ENCODE measurements at places on chromosomes 7 and 10.

GRCh38 chr7:76383089-76383944 is 24.5 kb upstream of the YWHAG start:
- peak; percentile 32 for DNase-seq

GRCh38 chr7:10483671-10484070 is 490.0 kb upstream of the PHF14 start:
- no peak for DNase-seq

DNA sequence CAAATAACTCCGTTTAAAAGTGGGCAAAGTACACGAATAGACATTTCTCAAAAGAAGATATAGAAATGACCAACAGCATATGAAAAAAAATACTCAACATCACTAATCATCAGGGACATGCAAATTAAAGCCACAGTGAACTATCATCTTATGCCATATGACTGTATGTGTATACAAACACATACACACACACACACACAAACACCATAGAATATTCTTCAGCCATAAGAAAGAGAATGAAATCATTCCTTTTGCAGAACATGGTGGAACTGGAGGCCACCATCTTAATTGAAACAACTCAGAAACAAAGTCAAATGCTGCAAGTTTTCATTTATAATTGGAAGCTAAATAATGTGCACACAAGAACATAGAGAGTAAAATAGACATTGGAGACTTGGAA is 1019.4 kb downstream of the KCNMA1 start:
- no peak for DNase-seq

- DNase-seq: no peak
These were observed 11.9 kb upstream of the HOXA13 start for GRCh38 chr7:27211764-27212204.

- DNase-seq: no peak
These were observed 2.8 kb downstream of the KCTD7 start for GRCh38 chr7:66631471-66631870.

GRCh38 chr10:28592953-28593352 is 60.0 kb downstream of the WAC start:
- DNase-seq: peak; percentile 45

DNA sequence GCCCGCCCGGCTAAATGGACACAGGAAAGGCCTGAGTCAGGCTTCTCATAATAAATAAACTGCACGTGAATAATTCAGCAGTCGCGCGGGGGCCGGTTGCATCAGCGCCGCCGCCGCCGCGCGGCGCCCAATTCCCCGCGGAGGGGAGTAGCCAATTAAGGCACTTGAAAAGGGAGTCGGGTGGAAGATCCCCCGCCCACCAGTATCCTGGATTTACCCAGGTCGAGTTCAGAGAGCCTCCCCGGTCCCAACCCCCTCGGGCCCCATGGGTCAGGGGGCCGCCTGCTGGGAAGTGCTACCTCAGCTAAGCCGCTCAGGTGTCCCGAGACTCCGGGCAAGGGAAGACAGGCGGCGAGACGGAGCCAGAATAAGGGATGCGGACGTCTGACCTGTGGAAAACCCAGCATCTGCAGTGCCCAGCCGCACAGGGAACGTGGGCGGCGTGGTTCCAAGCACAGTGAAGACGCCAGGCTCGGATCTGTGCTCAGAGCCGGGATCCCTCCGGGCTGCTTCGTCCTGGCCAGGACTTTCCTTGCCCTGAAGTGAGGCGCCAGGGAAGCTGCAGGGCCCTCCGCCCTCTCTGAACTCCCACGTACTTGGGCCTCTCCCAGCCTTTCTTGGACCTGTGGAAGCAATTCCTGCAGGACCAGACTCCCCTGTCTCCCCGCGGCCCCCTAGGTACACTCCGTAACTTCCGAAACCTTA is 7.3 kb upstream of the LBX1 start:
- no peak for DNase-seq

DNA sequence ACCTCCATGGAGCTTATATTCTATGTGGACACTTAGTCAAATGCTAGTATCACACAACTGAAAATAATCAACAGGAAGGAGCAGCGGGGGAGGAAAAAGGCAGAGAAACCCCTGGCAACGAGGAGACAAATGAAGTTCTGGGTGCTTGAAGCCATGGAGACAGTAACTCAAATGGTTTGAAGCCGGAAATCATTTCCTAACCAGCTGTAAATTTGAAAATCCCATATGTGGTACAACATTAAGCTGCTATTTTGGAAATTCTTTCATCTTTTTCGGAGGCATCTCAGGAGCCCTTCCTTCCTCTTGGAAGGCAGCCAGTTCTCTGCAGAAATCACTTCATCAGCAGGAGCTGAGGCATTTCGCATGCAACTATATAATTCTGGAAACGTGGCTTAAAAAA is 91.4 kb downstream of the PPP1R3C start:
- no peak for DNase-seq

DNA sequence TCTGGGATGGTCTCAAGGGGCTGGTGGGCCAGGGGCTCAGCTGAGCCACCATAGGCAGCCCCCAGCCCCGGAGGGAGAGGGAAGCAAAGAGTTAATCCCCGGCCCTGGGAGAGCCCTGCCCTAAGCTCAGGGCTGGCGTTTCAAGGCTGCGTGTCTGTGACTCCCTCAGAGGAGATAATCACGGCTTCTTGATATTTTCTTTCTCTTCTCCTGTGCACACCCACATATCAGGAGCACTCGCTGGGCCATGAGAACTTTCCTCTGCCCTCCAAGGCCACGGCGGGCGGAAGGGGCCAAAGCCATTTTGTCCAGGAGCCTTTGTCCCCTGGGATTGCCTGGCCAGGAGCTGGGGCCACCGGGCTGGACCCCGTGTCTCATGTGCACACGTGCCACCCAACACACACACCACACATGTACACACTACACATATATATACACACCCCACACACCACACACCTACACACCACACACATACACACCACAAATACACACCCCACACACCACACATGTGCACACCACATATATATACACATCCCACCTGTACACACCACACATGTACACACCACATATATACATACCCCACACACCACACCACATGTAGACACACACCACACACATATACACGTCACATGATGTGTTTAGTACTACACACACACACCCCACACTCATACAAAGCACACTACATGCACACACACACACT is 16.9 kb downstream of the VENTX start:
- DNase-seq: no peak

DNA sequence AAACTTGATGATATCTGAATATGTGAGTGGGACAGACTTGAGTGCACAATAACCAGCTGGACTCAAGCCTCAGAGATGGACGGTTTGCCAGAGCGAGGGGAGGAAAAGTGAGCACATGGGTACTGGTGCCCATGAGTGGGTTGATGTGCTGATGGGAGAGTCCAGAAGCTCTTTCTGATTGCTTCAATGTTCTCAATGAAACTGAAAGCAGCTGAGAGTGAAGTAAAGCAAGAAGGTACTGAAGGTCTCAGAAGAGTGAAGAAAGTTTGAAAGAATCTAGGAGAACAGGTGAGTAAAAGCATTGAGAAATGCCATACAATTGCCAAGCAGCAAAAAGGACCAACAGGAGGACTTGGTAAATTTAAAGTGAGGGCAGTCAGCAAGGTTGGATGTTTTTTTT is 28.6 kb downstream of the CTTNBP2 start:
- DNase-seq: no peak

DNA sequence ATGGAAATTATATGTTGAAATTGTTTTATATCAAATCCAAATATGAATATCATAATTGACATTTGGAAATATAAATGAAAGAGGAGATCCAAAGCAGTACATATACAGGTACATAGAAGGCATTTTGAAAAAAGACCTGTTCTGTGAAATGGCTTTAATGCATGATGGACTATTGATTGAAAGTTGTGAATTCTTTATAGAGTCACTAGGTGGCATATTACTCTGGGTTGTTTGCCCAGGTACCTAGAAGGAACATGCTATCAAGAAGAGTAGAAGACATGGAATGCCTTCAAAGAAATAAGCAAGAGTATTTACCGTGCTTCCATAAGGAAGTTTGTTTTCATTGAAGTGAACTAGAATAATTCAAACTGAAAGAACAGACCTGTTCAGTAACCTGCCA is 160.0 kb upstream of the ANK3 start:
- DNase-seq: peak; percentile 24

DNA sequence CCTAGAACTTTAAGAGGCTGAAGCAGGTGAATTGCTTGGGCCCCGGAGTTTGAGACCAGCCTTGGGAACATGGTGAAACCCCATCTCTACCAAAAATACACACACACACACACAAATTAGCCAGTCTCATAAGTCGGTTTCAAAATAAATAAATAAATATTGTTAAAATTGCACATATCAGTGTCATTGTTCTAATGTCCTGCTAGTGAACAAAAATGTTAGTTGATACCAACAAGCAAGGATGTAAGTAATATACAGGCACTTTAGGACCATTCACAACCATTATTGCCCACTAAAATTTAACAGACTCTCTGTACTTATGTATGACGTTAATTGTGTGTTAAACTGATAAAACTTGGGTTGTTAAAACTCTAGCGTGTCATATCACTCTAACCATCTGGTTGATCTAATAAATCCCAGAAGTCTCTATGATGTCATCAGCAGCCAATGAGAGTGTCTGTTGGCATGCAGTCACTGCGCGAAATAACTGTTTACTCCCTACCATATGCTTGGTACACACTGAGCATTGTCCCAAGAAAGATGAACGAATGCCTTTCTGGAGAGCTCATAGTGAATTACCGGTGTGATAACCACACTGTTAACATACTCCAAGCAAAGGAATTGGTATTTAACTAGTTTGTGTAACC is 30.4 kb upstream of the OTUD1 start:
- no peak for DNase-seq

- DNase-seq: no peak
These were observed 724.5 kb downstream of the LRMDA start for GRCh38 chr10:76155961-76156360.

Measured in endothelial cell of umbilical vein (primary cell).